ENCODE measurements at places on chromosomes 2 and 18. TPM values are rescaled to one million over a fixed set of nuclear protein-coding genes. Genes with fewer than 3 reads are reported as not detected.

- peak; percentile 28 for DNase-seq
Measured at GRCh38 chr2:287471-287885, 413 bp downstream of the ALKAL2 start.

Gene SERPINB10
- total RNA-seq: not detected

DNA sequence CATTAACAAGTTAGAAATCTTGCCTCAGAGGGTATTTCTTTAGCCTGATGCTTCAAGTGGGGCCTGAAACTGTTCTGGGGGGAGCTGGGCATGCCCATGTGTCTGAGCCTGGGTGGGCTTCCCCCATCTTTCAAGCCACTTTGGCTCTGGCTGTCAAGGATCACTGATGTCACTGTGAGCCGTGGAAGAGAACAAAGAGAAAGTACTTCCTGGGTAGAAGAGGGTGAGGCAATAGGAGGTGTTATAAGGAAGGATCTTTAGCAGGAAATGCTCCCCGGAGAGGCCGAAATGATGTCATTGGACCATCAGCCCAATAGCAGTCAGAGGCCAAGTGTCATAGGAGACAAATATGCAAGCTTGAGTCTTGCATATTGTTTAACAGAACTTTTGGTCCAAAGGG lies 228.4 kb upstream of the MEX3C start:
- no peak for DNase-seq

Gene ADD2
- 0.21 TPM for total RNA-seq

Data from left colon (tissue), 2 donors.